Activated CD4-positive, alpha-beta T cell treated with anti-CD3 and anti-CD28 coated beads for 36 hours (primary cell): ENCODE measurements at places on chromosomes 5 and 9. TPM values are rescaled to one million over a fixed set of nuclear protein-coding genes. Genes with fewer than 3 reads are reported as not detected.

Gene NIM1K
- 2.3 TPM for total RNA-seq

GRCh38 chr9:121798941-121799340 is 147.5 kb downstream of the DAB2IP start:
- no peak for DNase-seq

GRCh38 chr9:113255438-113255837 is 19.9 kb downstream of the CDC26 start:
- DNase-seq, result no peak

DNA sequence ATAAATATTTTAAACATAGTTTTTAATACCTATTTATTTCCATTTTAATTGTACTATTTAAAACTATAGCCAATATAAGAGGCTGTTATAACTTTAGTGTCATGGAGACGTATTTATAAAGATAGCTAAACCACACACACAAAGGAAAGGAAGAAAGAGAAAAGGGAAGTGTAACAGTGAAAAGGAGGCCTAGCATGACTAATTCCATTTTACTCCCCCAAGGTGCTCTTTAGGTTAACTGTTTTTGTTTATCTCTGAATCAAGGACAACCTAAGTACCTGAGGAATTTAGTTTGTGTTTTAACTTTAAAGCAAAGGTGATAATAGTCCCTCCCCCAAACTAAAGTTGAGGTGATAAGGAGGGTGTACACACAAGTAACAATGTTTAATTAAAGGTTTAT is 1188.9 kb upstream of the C9orf72 start:
- DNase-seq, result no peak

DNA sequence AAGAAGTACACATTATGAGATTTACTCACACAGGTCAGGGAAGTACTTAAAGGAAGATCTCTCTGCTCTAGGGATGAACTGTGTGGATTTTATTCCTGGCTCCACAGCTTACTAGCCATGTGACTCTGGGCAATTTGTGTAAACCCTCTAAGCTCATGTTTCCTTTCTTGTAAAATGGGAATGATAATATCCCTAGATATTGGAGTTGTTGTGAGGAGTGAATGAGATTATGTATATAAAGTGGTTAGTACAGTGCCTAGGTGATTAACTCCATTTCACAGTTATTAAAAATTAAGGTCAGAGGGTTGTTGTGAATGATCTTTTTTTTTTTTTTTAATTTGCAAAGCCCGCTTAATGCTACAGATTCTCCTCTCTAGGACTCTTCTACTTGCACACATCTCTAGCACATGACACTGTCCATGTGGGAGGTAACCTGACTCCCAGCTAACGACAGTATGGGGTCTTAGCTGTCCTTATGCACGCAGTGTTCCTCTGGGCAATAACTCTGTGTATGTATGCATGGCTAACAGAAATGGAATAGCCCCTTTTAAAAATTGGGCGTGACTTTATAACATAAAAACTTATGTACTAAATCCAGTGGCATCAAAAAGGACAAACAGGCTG is 23.9 kb upstream of the MYOT start:
- no peak for DNase-seq

Gene TLX3
- total RNA-seq, result not detected

- no peak for DNase-seq
Measured at GRCh38 chr5:111703662-111704061, 53.3 kb downstream of the NREP start.

Gene TMOD1
- total RNA-seq, result 1.5 TPM

DNA sequence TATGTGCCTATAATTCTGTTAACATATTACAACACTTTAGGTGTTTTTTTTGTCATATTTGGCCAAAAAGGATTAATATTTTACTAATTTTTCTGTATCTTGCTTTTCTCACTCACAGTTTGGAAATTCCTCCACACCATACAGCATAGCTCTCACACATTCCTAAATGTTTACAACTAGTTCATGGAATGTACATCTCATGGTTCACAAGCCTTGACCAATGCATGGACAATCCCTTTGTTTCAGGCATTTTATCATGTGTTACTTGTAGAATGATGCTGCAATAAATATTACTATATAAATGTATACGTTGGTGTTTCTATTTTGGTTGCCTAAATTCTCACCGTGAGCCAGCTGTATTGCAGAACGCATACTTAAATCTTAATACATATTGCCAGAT is 80.5 kb upstream of the SPATA31C2 start:
- DNase-seq, result no peak

Gene SV2C
- total RNA-seq, result not detected

Gene ENHO
- total RNA-seq, result not detected

GRCh38 chr9:94042516-94043360 is 41.5 kb upstream of the PTPDC1 start:
- no peak for DNase-seq

- DNase-seq, result no peak
Measured at GRCh38 chr5:43601454-43602260, 1.3 kb upstream of the NNT start.

Gene ZNF367
- total RNA-seq, result 24.2 TPM

DNA sequence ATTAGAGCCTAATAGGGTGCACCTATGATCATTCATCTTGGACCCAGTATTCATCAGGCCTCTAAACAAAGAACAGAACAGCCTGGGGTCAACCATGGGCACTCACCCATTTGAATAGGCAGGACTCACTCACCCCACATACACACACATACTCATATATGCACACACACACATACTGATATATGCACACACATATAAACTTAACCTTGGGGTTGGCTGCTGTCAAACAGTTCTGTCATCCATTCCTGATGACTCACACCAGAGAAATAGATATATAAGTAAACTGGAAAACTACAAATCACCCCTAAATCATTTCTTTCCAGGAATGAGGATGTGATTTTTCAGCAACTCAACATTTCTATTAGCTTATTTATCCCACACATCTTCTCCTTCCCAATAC is 51.3 kb downstream of the ARL15 start:
- DNase-seq, result no peak

Gene ALDH1A1
- total RNA-seq, result not detected

Gene VAV2
- total RNA-seq, result 5.1 TPM

Gene NR2F1
- total RNA-seq, result not detected

DNA sequence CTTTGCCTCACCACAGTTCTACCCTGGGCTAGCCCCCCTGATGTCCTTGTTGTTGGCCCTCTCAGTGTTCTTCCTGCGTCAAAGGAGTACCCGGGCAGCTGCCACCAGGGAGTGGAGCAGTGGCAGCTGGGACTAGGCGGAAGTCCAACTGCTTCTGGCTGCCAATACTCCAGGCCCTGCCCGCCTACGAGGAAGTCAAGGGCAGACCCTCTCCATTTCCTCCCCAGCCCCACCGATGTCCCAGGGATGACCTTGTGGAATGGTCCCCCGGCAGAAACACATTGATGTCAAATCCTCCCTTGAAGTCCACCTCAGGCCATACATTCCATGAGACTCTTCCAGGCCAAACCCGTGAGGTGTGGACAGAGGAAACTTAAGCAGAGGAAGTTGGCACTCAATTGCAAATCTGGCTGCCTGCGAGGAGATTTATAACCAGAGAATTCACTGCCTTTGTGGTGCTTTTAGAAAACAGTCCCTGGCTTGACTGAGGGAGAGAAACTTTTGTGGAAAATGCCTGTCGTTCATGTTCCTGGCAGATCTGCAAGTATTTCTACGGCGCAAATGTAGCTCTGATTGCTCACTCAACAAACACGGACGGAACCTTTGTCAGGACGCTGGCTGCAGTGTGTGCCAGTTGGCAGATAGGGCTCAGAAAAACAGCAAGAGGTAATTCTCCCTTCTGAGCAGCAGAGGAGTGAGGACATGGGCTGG is 339.7 kb downstream of the RAB3C start:
- no peak for DNase-seq

DNA sequence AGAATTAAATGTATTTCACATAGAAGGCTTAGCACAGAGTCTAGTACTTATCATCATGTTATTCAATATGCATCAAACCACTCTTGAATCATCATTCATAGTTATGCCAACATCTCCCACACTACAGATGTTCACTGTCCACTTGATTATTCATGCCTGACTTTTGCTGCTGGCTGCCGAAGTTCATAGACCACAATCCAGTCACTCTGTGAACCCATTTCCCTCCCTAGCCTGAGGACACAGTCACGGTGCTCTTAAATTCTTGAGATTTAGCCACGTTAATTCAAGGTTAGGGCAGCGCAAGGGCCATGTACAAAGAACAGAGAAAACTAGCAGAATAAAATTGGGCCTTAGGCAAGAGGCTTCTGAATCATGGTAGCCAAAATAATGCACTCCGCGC is 32.4 kb downstream of the ABCA1 start:
- DNase-seq, result no peak

Gene LCN9
- total RNA-seq, result not detected

- no peak for DNase-seq
Measured at GRCh38 chr9:129914051-129914450, 78.8 kb downstream of the USP20 start.

GRCh38 chr9:94511955-94512265 is 43.0 kb upstream of the PCAT7 start:
- DNase-seq, result no peak

GRCh38 chr5:32308946-32309345 is 3.8 kb downstream of the MTMR12 start:
- DNase-seq, result no peak

Gene FSD1L
- 2.4 TPM for total RNA-seq

- no peak for DNase-seq
Measured at GRCh38 chr9:89683626-89684025, 78.8 kb downstream of the GADD45G start.

GRCh38 chr9:95729669-95730368 is 145.7 kb upstream of the ERCC6L2 start:
- no peak for DNase-seq

- DNase-seq, result peak; percentile 79
Measured at GRCh38 chr5:150001660-150002486, 1.3 kb downstream of the HMGXB3 start.

GRCh38 chr9:3513265-3513818 is 12.5 kb downstream of the RFX3 start:
- no peak for DNase-seq

Gene DTWD2
- total RNA-seq, result 4.5 TPM

DNA sequence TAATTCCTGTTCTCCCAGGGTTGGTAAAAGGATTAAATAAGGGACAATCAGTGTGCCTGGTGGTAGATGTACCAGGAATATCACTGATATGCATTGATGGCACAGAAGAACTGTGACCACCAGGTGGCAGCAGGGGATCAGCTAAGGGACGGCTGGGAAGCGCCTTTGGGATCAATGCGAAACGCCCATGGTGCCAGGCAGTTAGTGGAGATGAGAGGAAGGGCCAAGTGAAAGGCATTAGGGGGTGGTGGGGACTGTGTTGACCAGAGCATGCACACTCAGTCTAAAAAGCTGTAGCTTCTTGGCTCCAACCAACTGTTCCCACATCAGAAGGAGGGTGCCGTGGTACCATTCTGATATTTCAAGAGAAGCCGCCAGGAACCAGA is 55.6 kb downstream of the ARHGEF37 start:
- DNase-seq, result peak; percentile 81

- no peak for DNase-seq
Measured at GRCh38 chr9:86500031-86500430, 145.8 kb upstream of the TUT7 start.

Gene FOXE1
- total RNA-seq, result 0.07 TPM

GRCh38 chr5:156913719-156914370 is 49.2 kb downstream of the TIMD4 start:
- peak; percentile 38 for DNase-seq
